ENCODE measurements at places on chromosomes 1 and 21.

DNA sequence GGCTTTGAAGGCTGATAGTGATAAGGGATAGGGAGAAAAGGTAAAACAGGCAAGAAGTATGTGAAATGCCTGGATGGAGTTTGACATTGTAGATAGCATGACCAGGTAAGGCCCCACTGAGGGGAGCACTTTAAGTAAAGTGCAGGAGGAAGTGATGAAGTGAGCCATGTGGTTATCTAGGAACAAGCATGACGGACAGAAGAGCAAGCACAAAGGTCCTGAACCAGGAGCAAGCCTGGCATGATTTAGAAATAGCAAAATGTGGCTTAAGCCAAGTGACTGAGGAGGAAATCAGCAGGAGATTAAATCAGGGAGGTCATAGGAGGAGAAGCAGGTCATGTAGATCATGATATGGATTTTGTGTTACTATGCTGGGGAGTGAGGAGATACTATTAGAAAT, 129.2 kb downstream of the GLUL start:
- no peak for DNase-seq

DNA sequence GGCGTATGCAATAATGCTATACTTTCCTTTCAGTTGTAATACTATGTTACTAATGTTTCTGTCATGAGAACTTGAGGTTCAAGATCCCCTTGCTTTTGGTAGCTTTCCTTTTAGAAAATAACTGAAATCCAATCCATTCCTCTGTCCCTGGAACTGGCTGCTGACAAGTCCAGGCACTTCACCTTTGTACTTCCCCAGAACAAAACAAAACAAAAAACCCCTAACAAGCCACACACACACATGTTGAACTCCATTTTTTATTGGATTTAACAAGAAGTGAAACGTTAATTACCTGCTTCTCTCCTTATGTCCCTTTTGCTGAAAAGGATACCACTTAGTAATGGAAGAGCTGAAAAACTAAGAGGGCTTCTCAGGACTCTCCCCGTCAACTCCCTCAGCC, 26.1 kb upstream of the SDC3 start:
- no peak for DNase-seq

DNA sequence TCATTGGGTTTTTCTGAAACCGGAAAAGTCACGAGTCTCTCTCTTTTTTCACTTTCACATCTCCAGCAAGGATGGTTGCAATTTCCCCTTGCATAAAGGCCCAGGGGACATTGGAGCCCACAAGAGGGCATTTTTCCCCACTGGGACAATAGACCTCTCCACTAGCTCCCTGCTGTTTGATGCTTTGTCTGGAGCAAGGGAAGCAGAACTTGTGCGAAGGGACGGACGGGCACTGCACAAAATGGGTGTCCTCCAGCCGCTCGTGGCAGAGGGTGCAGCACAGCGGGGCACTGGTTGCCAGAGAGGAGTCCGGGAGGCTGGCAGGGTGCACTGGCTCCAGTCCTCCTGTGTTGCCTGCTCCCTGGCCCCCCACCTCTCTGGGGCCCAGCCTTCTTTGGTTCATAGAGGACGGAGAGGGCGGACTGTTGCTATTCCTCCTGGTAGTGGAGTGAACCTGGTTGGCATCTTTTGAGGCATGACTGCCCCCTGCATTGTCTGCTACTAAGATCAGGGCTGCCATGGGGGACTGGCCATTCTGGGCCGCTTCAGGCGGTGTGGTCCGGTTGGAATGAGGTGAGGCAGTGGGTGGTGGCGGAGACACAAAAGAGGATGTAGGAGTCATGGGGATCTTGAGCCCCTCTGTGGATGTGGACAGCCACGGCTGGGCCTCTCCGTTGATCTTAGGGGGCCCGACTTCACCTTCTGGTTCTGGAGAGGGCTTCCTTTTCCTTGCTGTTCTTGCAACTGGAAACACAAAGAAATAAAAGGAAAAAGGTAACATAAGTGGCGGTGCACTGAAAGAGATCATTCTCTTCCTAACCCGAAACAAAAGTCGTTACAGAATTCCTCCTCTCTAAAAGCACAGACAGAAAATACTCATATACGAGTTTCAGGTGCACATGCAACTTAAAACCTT, 2.6 kb downstream of the IRF2BP2 start:
- no peak for DNase-seq

- DNase-seq: no peak
These were observed 58.3 kb upstream of the SDC3 start for GRCh38 chr1:30966690-30967369.

- DNase-seq: no peak
These were observed 34.4 kb downstream of the STX6 start for GRCh38 chr1:180988253-180988752.

- DNase-seq: no peak
These were observed 18.6 kb upstream of the TTC34 start for GRCh38 chr1:2819831-2820730.

DNA sequence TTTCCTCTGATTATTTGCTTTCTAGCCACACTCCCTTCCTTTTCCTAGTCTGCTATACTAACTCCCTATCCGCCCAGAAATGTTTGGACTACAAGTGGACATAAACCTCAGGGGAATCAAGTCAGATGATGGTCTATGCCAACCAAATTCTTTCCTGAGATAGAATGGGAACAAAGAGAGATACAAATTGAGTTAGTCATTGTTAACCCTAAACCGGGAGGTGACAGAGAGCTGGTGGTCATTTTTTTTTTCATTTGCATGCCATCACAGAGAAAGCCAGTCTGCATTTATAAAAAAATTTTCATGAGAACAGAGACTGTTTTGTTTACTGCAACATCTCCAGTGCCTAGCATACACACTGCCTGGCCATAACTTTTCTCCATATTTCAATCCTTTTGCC, 35.0 kb downstream of the MYSM1 start:
- DNase-seq: no peak

- no peak for DNase-seq
These were observed 55.6 kb upstream of the MYOCOS start for GRCh38 chr1:171566467-171566866.

GRCh38 chr1:76951153-76951552, 83.9 kb downstream of the ST6GALNAC5 start:
- no peak for DNase-seq

DNA sequence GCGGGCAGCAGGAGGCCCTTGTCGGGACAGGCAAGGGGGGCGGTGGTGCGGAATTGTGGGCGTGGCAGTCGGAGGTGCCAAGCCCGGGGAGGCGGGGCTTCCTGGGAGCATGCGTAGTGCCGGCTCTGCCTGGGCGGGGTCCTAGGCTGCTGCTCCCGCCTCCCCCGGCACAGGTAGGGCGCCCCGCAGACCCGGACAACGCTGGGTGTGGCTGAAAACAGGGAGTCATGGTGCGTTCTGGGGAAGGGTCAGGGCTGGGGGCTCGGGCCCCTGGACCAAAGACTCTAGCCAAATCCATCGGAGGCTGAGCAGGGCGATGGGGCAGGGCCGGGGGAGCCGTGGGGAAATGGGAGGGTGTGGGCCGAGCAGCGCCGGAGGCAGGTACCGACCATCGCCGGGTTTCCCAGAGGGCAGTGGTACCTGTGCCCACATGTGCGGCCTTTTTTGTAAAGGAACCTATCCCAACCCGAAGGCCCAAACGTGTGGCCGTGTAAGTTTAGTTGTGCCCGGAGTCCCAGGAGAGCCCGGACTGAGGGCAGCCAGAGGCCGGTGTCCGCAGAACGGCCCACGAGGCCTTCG, 231.9 kb downstream of the SDCCAG8 start:
- DNase-seq: no peak

DNA sequence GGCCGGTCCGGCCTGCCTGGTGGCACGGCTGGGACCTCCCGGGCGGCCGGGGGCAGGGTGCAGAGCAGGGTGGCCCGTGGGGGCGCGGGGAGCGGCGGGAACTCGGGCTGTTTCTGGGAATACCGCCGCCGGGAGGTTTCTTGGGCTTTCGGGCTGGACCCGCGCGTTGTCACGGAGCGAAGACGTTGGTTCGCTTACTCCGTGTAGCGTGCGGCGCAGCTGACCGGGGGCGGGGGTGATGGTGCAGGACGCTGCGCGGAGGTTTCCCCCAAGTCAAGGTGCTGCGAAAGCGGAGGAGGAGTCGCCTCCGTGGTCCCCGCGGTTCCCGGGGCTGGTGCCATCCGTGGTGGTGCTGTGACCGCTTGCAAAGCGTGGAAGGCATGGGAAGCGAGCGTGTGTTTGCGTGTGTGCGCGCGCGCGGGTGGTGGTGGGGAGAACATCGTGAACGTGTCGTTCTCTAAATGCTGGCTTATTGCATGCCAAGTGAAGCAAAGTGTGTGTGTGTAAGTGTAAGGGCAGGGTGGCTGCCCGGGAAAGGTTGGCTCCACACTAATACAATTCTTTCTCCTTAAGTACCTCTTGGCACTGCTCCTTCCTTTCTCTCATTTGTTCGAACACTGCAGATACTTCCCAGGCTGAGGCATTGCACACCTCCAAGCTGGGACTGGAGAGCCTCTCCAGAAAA, 1.1 kb downstream of the RYR2 start:
- no peak for DNase-seq

DNA sequence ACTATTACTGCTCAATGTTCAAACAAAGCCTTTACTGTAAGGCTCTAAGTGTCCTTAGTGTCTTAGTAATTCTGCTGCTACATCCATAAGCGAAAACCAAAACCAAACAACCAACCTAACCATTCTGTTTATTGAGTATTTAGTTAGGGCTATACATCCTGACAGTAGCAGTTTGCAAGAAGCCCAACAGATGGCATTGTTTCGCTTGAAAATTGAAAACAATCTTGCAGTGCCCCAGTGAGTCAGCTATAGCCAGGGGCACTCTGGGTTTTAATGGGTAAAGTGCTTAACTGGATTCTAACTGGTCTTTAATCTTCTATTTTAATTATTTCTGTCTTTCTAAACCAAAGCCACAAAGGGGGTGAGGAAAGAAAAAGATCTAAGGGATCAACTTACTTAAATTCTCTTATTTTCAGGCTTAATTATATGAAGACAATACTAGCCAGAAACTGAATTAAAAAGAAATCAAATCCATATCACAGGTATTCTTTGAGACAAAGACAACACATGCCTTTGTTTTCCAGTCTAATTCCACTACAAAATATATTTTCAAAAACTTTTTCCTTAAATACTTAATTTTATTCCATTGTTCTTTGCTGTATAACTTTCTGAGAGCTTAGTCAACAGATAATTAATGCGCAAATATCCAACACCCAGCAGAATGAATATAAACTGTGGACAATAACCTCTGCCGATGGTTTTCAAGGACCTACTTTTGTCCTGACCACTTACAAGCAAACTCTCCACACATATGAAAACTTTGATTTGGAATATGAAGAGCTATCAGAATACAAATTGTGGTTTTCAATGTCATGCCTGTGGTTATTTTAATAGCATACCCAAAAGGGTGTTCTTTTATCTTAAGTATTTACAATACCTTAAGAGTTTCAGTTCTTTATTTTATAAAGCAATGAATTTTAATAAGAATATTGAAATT, 15.2 kb downstream of the POGZ start:
- DNase-seq: peak; percentile 51

DNA sequence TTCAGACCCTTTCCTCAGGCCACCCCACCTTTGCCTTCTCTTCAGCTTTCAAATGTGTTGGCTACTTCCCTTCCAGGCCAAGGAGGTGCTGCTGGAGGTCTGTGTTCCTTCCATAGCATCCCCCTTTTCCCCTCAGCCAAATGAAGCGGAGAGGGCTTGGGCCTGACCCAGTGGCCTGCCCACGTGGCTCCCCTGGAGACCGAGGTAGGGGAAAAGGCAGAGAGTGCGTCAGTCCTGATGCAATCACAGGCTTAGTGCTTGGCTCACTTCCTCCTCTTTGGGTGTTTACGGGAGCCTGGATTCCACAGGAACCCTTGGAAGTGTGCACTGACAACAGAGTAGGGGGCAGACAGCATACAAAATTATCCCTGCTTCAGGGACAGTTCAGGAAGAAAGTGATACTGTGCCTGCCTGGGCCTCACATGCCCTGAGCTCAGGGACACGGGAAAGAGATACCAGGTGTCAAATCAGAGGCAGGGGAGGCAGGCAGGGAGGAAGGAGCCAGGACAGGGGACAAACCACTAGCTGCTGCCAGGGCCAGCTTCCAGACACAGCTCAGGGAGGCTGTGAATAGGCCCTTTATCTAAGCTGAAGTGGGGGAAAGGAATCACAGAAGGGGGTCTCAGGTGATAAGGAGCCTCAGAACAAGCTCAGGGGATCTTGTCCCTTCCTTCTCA, 16.6 kb upstream of the PTP4A2 start:
- no peak for DNase-seq

DNA sequence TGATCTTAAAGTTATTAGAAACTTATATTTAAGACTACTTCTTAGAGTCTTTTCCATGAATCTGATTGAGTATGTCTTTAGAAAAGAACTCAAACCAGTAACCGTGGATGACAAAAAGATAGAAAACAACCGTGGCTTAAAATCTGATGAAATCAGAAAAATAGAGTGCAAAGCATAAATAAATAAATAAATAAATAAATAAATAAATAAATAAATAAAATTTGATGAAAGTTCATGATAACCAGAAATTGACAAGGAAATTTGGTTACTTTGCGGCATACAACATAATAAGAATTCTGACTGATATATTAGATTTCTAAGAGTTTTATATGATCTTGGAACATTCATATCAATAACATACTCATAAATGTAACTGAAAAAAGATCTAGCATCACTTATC, 152.1 kb downstream of the AK5 start:
- no peak for DNase-seq

GRCh38 chr1:16644193-16644481, 22.6 kb downstream of the RNU1-3 start:
- no peak for DNase-seq

DNA sequence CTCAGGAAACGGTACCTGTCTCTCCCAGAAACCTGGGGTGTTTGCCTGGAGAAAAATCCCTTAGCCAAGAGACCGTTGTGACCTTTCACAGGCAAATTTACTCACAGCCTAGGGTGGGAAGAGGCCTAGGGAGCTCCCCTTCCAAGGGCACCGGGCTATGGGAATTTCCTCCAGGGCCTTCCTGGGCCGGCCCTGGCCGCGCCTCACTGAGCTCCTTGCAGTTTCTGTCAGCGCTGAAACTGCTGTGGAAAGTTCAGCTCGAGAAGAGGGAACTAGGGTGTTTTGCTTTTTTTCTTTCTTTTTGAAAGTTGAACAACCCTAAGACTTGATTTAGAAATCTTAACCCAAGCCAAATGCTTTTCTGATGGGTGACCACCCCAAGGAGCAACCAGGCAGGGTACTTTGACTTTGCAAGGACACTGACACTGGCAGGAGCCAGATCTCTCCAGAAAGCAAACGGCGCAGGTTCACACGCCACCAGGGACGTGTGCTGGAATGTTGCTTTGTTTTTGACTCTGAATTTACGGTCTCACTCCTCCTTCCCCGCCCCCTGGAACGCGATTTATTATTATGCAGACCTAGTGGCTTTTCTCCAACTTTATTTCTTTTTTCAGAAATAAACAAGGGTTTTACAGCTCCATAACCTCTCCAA, 229.6 kb upstream of the JUN start:
- no peak for DNase-seq
